Hematopoietic multipotent progenitor cell treated with erythropoietin and hydrocortisone succinate and interleukin-3 and kit ligand, for 17 days (in vitro differentiated cells): ENCODE measurements at places on chromosomes 7 and 10.
A peak's percentile ranks its signal among the peaks of the same experiment; 100 is the strongest.

DNA sequence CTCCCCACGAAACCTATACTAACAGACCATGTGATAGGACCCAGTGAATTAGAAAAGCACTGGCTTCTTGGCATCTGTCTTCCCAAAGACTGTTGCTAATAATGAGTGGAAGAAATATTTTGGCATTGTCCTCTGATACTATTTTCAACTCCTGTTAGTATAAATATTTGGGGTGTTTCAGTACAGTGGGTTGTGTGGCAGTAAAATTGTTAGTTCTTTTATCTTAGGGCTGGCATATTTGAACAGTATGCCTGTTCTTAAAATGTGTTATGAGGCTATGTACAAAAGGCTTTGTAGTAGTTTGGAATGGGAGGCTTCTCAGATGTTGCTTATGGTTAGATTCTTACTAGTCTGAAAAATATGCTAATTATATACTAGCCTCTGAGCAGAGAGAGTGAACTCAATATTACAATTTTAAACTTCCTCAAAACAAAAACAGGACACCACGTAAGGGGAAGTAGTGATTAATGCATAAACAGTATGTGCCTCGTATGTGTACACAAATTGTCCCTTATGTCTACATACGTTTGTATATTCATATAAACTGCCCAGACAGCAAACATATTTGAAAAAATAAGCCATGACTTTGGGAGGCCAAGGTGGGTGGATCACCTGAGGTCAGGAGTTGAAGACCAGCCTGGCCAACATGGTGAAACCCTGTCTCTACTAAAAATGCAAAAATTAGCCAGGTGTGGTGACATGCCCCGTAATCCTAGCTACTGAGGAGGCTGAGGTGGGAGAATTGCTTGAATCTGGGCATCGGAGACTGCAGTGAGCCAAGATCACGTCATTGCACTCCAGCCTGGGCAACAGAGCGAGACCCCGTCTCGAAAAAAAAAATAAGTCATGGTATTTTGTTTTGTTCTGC, 115.4 kb downstream of the ARID5B start:
- no peak for DNase-seq

DNA sequence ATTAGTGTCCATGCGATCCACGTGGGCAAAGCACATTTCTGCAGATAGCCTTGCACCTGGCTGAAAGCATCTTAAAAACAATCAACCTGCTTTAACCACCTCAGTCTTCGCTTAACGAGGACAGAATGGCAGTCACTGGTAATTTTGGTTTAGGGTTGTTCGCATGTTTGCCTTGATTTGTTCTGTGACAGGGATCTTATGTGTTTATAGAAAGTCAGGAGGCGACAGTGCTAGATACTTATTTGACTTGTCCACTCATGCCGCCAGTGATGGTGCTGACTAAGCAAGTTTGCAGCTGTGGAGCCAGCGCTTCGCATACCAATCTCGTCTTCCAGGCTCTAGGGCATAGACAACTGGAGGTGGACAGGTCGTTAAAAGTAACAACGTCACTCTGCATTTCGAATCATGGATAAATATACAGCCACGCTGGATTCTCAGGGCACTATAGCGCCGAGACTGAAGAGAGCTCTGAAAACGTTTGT, 1.2 kb upstream of the TMEM243 start:
- no peak for DNase-seq

GRCh38 chr7:112853422-112853821, 63.2 kb upstream of the TMEM168 start:
- DNase-seq, result no peak

DNA sequence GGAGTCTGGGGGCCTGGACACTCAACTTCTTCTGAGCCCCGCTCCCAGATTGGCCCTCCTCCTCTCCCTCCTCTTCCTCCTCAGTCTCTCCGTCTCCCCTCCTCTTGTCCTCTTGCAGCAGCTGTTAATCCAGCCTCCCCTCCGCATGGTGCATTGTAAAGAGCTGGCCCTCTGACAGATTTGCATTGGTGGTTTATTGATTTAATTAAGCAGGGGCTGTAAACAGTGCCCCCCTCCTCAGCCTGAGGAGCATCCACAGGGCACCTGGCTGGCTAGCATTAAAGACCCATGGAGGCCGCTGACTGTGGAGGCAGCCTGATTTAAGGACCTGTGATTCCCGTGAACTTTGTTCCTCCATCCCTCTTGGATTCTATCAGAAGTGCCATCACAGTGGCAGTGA, 28.9 kb upstream of the PCBD1 start:
- DNase-seq, result no peak

GRCh38 chr7:72222136-72222535, 190.0 kb downstream of the CALN1 start:
- DNase-seq, result no peak

- no peak for DNase-seq
Measured at GRCh38 chr7:48384180-48384752, 213.0 kb downstream of the ABCA13 start.

DNA sequence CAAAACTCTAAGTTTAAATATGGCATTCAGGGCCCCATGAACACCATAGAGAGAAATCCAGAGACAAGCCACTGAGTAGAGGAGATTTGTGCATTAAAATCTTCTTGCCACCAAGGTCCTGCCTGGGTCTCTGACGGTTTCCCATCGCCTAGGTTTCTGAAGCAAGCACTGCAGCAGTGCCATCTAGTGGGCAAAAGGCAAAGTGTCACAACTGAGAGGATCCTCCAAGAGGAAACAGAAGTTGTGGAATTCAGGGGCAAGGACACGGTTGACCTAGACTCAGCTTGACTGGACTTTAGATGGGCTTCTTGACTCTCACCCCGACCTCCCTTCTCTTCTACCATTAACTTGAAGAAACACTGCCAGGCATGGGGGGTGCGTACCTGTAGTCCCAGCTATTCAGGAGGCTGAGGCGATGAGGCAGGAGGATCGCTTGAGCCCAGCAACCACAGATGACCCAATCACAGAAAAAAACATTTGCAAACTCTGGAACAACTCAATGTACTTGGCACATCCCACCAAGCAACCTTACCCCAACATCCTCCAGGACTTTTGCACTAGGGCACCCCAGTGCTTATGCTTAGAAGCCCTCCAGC, 604.1 kb downstream of the GALNT17 start:
- DNase-seq, result peak; percentile 20

- no peak for DNase-seq
Measured at GRCh38 chr10:76031769-76032699, 600.6 kb downstream of the LRMDA start.

- DNase-seq, result no peak
Measured at GRCh38 chr10:73552819-73553715, 38.1 kb downstream of the USP54 start.

DNA sequence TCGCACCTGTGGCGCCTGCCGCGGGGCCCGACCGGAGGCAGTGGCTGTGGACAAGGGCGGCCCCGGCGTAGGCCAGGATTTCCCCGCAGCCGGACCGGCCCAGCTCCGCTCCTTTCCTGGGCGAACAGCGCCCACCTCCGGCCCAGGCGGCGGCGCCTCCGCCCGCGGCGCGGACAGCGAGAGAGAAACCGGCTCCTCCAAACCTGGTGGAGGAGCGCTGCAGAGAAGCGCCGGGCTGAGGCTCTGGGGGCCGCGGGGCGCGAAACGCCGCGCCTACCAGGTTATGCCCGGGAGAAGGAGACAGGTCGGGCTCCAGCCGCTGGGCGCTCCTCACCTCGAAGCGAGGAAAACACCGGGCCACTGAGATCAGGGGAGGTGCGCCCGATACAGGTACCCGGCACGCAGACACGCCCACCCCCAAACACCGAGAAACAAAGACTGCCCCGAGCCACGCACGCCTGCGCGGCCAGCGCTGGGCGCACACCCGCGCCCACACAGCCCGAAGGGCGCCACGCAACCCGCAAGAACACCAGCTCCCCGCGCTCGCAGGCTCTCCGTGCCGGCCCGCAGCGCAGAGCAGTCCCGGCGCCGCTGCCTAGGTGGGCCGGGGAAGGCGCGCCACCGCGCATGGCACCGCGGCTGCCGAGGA, 3.3 kb downstream of the GRID1 start:
- DNase-seq, result no peak

DNA sequence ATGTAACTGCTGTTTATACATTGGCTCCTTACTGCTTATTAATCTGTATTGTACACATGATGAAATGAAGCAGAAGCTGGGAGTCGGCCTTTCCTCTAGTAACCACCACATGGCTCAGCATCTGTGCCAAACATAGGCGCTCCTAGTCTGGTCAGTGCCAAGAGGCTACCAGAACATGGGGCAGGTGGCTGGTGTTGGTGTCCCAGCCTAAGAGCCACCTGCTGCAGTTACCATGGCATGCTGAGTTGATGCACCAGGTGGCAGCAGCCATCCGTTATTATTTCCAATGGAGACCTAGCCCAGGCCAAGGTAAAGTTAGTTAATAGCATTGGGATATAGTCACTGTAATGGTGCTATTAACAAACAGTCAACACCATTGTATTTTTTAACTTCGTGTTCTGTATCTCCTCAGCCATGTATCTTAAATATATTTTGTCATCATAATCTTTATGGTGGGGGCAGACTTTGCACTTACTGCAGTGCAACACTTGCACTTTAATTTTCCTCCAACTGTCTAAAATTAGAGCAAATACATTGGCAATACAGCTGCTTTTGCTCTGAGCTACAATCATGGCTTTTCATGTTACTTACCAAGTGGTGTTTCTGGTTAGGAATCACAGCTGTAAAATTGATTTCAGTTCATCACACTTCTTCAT, 33.1 kb downstream of the HBP1 start:
- DNase-seq, result peak; percentile 58

DNA sequence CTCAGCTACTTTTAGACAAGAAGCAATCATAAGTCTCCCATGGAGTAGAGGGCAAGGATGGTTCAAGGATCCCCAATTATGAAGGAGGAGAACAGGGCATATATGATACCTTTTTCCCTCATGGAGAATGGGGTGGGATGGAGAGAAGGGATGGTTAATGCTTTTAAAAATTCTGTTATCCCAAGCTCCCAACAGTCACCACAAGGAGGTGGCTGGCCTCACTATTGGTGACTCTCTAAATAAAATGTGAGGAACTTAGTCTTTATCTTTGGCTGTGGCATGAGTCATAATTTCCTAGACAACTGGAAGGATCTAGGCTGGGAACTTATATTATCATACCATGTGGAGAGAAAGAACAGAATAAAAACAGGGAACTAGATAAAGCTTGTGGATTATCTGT, 297.0 kb downstream of the PHTF2 start:
- DNase-seq, result no peak

- DNase-seq, result no peak
Measured at GRCh38 chr10:17188644-17189172, 12.8 kb downstream of the TRDMT1 start.

DNA sequence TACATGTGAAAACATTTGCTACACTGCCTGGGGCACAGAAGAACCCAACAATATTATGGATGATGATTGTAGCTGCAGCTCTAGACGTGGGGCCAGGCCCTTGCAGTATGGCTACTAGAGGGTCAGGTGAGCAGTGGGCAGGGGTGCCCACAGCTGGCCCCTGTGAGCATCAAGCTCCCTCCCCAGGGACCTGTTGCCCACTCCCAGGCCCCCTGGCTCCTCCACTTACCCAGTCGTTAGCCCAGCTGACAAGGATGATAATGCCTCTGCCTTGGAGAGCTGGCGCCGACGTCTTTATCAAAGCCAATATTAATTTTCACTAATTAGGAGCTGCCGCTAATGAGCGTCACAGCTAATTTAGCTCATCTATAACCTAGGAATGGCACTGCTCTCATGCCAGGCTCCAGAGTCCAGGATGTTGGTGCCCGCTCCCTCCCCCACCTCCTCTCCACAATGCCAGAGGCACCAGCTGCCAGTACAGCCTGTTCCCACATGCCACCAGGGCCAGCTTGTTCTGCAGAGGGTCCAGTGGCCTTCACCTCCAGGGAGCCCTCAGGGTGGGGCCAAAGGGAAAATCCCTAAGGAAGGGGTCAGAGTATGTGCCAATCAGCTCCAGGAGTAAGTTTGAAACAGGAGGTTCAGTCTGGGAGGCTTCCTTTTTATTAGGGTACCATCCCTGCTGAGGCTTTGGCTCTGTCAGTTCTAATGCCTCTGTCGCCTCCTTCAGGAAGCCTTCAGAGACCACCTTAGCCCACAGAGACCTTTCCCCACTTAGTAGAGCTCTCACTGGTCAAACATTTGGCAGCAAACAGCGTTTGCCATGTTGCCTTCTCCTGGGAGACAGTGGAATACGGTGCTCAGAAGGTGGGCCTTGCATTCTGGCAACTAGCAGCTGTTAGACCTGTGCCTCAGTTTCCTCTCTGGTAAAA, 77.2 kb downstream of the CDH23 start:
- no peak for DNase-seq

- DNase-seq, result peak; percentile 56
Measured at GRCh38 chr10:31808258-31809218, 120.1 kb downstream of the ARHGAP12 start.

- DNase-seq, result no peak
Measured at GRCh38 chr7:106111655-106112117, 426 bp downstream of the SYPL1 start.

- no peak for DNase-seq
Measured at GRCh38 chr7:108511939-108512338, 14.0 kb downstream of the PNPLA8 start.

GRCh38 chr10:58625070-58625469, 112.4 kb downstream of the BICC1 start:
- no peak for DNase-seq

DNA sequence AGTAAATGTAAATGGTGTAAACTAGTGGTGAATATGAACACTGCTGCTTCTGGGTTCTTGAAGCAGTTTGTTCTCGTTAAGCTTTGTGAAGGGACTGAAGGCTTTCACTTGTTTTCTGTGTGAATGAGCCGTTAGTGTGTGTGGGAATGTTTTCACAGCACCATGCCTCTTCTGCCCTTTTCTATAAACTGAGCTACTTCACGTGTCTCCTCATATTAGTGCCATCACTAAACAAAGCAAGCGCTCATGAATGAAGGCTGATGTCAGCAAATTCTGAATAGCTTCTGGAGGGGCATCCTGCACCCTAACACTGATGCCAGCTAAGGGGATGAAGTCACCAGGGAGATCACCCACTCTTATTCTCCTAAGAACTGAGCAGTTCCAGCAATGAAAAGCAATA, 205.6 kb upstream of the ETV1 start:
- DNase-seq, result no peak

DNA sequence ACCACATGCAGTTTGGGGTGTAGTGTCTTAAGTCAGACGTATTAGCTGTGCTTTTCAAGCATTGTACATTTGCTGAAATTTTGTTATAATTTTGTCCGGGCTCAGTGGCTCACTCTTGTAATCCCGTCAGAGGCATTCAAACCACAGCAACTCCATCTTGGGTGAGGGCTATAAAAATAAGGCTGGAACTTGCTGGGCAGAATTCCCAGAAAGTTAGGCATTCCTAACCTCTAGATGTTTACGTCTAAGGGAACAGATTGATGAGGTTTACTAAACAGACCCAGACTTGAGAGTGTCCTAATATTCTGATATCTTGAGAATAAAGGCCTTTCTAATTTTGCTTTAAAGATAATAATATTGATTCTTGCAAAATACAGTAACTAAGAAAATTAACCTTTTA, 957.8 kb downstream of the NXPH1 start:
- no peak for DNase-seq

DNA sequence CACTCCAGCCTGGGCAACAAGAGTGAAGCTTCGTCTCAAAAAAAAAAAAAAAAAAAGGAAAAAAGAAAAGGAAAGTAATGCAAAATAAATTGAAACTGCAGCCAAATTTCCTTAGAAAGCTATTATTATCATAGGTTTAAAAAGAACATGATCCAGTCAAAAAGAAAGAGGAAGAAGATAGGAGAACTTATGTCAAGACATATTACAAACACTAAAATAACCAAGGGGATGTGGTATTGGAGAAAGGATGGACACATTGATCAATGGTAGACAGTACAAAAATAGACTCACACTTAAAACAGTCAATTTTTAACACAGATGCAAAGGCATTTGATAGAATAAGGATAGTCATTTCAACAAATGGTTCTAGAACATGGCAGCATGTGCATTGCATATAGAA, 27.3 kb upstream of the PFKP start:
- DNase-seq, result no peak

GRCh38 chr7:15577600-15577999, 15.8 kb upstream of the AGMO start:
- DNase-seq, result no peak
